Stimulated activated CD8-positive, alpha-beta memory T cell treated with anti-CD3 and anti-CD28 coated beads, Interleukin-12 subunit alpha, Interleukin-12 subunit beta, amount 100 ng/mL, for 4 hours (primary cell): ENCODE measurements at places on chromosomes 1 and 21.

GRCh38 chr21:34613679-34614627, 960 bp downstream of the RCAN1 start:
- no peak for DNase-seq

- DNase-seq, result no peak
Observed at GRCh38 chr1:24283326-24284155, 35.6 kb upstream of the GRHL3 start.

- no peak for DNase-seq
Observed at GRCh38 chr1:182281541-182281940, 110.0 kb downstream of the GLUL start.

- DNase-seq, result no peak
Observed at GRCh38 chr1:15856888-15857287, 9.4 kb downstream of the SPEN start.

DNA sequence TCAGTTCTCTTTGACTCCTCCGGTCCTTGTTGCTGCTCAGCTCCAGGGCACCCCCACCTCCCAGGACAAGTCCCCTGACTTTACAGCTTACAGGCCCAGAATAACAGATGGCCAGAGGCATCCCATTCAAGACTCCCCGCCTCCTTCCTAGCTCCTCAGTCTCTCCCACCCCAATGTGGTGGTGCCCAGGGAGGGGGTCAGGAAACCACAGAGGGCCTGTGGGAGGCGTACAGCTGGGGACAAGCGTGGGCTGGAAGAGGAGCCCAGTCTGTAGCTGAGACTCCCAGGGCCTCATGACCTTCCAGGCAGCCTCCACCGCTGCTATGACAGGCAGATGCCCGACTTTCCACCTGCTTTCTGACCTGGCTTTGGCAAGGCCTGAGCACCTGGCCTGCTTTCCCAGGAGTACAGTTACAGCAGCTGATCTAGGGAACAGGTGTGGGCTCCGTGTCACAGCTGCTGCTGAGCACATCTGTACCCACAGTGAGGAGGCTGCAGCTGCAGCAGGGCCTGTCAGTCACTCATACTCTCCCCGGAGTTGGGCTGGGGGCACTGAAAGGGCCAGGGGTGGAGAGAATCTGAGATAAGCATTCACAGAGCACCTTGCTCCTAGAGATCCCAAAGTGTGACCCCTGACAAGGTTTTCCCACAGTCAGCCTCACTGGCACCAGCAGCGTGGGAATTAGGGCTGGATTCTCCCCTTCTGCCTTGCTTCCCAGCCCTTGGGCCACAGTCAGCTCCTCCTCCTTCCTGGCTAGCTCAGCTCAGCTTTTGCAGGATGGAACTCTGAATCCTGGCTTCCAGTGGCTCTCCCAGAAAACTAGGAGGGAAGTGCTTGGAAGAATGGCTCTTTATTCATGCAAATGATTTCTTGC, 7.1 kb upstream of the NAV1 start:
- DNase-seq, result no peak

DNA sequence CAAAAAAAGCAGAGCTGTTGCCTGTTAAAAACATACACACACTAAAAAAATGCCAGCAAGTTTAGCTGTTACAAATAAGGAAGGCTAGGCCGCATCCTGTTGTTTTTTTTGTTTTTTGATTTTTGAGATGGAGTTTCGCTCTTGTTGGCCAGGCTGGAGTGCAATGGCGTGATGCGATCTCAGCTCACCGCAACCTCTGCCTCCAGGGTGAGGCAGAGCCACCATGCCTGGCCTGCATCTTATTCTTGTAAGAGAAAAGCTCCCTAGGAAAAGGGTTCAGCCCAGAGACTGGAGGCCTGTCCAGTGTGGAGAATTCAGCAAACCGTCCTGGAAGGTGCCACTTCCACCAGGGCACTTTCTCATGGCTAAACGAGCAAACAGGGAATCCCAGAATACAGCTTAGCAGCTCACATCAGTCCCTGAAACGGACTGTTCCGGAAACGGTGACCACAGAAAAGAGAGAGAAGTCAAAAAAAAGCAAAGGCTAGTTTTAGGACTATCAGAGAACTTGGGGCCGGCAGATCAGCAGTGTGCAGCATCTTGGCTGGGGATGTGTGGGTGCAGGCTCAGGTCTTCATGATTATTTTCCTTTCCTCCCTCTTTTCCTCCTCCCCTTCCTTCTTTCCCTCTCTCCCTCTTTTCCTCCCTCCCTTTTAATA, 283.6 kb downstream of the AJAP1 start:
- no peak for DNase-seq

GRCh38 chr1:154334079-154335024, 9.0 kb downstream of the ATP8B2 start:
- no peak for DNase-seq

DNA sequence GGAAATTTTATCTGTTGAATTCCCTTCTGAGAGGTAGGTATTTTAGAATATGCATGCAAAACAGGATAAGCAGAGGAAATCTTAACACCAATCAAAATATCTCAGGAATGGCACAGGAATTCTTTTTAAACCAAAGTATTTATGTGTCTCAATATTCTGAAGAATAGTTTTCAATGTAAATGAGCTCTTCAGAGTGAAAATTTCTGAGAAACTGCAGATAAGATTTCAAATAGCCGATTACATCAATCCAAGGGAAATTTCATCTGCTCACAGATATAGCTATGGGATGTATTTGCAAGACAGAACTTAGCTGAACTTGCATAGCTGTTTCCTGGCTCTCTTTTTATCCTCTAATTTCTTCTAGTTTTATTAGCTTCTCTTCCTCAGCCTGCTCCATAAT, 209.5 kb downstream of the GRIK1 start:
- DNase-seq, result no peak

DNA sequence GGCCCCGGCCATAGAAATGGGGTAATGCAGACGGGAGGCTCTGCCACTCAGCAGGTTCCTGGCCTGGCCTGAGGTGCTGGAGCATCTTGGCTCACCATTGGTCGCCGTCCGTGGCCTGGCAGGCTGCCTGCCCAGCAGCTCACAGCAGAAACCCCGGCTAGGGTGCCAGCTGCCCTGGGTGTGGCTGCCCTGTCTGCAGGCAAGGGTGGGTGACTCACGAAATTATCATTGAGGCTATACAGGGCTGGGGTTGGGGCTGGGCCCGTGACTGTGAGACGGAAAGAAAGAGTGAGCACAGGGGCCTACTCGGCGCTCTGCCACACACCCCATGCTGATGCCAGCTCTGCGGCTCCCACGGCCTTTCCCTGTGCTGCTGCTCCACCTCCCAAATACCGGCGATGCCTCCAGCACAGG, 8.0 kb upstream of the PKP1 start:
- no peak for DNase-seq

DNA sequence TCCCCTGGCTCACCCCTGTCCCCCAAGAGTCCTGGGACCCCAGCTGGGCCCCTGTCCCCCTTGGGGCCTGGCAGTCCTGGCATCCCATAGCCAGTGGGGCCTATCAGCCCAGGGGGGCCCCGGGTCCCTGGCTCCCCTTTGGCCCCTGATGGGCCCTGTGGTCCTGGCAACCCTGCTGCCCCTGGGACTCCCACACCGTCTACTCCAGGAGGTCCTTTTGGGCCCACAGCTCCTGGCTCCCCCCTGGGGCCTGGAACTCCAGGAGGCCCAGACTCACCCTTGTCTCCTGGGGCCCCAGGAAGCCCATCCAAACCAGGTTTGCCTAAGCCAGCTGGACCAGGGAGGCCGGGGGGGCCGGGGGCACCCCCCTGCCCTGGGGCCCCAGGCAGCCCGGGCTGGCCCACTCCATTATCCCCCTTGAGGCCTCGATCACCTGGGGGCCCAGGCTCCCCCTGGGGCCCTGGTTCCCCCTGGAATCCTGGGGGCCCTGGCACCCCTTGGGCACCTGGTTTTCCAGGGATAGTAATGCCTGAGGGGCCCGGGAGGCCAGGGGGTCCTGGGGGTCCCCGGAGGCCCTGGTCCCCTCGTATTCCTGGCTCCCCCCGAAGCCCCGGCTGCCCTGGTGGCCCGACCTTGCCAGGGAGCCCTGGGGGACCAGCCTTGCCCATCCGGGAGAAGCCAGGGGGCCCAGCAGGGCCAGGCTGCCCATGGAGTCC, 10.1 kb downstream of the ADPRS start:
- no peak for DNase-seq
